ENCODE measurements at places on chromosomes 3 and 15.
A peak's percentile ranks its signal among the peaks of the same experiment; 100 is the strongest.

DNA sequence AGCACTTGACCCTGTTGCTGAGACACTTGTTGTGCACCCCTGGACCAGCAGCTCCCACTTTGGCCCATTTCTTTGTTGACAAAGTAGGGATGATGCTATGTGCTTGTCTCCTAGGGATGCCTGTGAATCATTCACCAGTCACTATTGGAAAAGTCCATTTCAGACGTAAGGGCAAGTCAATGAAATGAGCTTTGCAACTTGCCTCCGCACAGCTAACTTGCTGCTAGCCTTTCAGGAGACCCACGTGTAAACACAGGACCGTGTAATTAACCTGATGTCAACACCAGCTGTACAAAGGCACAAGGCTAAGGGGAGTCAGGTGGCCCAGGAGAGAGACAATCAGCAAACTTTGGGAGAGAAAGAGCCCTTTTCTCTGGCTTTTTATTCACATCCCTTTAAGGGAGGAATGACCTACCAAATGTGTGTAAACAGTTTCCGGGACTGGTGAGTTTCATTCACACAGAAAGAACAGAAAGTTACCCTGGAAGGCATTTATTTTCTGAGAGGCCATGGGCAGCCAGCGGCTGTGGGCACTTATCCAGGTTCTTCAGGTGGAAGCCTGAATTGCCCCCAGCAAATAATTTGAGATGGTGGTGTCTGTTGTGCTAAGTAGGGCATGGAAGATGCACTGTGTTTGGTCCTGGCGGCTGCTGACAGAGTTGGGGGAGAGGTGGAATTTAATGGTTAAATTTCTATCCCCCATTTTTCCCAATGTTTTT, 54.0 kb downstream of the TIPARP start:
- DNase-seq = no peak

- peak; percentile 54 for DNase-seq
Measured at GRCh38 chr3:133413161-133414020, 13.5 kb downstream of the BFSP2 start.

GRCh38 chr15:55712363-55712762, 30.6 kb downstream of the PRTG start:
- no peak for DNase-seq

DNA sequence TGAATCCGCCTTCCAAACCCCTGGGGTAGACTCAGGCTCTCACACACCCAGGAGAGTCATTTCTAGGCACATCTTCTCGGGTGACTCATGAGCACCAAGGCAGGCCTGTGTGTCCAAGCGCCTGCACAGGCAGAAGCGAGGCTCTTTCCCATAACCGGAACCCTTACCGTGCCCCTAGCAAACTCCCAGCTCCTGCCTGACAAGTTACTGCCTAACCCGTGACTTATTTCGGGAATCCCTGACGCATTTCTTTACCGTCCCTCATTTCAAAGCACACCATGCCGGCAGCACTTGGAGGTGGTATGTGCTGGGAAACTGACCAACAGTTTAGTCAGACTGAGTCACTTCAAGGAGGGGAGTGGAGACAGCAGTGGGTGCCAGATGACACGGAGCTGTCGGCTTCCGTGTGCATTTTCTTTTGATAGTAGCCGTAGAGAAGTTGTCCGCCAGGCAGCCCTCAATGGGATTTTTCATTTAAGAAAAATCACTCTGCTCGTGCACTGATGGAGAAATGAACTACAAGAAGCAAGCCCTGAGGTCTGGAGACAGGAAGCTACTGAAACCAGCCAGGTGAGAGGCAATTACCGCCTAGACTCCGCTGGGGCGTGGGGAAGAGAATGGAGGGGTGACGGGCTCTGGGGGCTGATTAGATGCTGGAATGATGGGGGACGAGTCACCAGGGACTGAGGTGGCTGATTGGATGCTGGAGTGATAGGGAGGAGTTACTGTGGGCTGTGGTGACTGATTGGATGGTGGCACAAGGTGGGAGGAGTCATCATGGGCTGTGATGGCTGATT, 17.3 kb upstream of the HRH1 start:
- DNase-seq = peak; percentile 99

GRCh38 chr3:150215616-150216015, 192.5 kb upstream of the TSC22D2 start:
- no peak for DNase-seq

DNA sequence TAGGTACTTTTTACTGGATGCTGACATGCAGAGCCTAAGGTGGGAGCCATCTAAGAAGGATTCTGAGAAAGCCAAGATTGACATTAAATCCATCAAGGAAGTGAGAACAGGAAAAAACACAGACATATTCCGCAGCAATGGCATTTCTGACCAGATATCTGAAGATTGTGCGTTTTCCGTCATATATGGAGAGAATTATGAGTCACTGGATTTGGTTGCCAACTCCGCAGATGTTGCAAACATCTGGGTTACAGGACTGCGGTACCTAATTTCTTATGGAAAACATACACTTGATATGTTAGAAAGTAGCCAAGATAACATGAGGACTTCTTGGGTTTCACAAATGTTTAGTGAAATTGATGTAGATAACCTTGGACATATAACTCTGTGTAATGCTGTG, 125.1 kb downstream of the PLCL2 start:
- peak; percentile 30 for DNase-seq

- DNase-seq = peak; percentile 41
Measured at GRCh38 chr3:38497031-38497430, 891 bp downstream of the EXOG start.

DNA sequence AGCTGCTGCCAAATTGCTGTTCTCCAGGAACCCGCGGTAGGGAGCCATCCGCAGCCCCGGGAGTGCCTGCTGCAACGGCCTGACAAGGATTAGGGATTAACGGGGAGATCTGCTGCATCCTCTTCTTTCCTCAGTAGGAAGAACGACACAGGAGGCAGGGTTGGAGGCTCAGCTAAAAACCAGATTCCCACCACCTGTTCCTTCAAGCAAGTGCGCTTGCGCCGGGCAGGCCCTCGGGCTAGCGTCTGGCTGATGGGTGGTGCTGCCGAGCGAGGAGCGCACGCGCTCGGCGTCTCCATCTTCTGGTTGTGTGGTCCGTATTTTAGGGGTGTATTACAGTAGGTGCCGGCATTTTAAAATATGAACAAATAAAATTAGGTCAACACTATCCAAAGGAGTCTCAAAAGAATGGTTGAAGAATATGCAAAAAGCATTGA, 25.4 kb upstream of the SLC25A26 start:
- DNase-seq = peak; percentile 48

- DNase-seq = no peak
Measured at GRCh38 chr3:173958805-173959204, 561.3 kb downstream of the NLGN1 start.

DNA sequence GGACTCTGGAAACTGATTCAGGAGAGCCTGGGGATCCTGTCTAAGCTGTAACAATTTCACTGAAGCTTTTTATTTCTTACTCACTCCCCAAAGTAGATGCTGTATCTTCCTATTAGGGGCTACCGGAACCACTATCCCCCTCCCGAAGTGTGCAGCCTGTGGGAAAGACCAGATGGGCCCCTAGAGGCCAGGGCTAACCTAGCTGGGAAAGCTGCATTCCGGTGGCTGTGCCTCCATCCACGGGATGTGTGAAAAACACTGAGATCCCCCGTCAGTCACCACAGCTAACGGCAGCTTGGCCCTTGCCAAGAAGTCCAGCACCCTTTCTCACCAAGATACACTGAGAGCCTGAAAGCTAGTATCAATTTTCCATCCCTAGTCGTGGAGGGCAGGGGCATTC, 3.1 kb downstream of the SSUH2 start:
- DNase-seq = no peak
